ENCODE measurements at places on chromosomes 7 and 10.

DNA sequence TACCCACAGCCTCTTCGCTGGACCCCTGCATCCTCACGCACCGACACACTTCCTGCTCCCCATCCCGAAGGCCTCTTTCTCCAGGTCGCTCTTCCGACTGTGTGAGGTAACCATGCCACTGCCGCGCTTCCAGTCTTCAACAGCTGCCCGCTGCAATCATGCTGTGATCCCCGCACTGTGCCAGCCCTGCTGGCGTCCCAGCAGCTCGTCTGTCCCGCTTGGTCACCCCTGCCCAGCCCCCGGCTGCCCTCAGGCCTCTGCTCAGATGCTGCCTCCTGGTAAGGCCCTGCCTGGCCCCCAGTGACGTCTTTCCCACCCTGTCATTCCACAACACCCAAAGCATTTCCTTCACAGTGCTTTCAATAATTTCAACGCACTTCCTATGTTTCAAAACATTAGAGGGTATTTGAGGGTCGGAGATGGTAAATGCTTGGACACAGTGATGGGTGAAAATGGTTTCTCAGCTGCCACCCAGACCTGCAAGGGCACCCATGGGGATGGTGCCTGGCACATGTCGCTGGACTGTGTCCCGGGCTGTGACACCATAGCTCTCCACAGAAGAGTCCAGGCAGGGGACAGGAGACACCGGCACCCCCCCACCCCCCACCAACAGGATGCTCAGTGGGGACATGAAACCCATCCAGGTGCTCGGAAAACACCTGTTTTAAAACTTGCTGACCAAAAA lies 125.2 kb downstream of the MAD1L1 start:
- no peaks in the 10 kb centered on the region for H3K36me3 ChIP-seq
- H3K4me3 ChIP-seq = no peak overlapping the region
- no peak overlapping the region for H3K27ac ChIP-seq
- DNase-seq = no peak

- no peak overlapping the region for H3K4me3 ChIP-seq
- no peaks in the 10 kb centered on the region for H3K4me1 ChIP-seq
- no peak for DNase-seq
- no peaks in the 10 kb centered on the region for H3K27me3 ChIP-seq
- H3K27ac ChIP-seq = no peak overlapping the region
- H3K36me3 ChIP-seq = no peaks in the 10 kb centered on the region
These were observed 672.3 kb downstream of the TNS3 start for GRCh38 chr7:46909601-46910051.

- H3K4me1 ChIP-seq = peaks cover 3% of the 10 kb centered on the region
- H3K4me3 ChIP-seq = no peak overlapping the region
- peak; percentile 60 for DNase-seq
These were observed 173.6 kb downstream of the SH3PXD2A start for GRCh38 chr10:103681617-103682399.

GRCh38 chr10:89556600-89556999 lies 21.2 kb upstream of the SLC16A12 start:
- no peak for DNase-seq
- no peaks in the 10 kb centered on the region for H3K4me1 ChIP-seq
- H3K36me3 ChIP-seq = no peaks in the 10 kb centered on the region
- no peak overlapping the region for H3K27ac ChIP-seq
- no peaks in the 10 kb centered on the region for H3K27me3 ChIP-seq

DNA sequence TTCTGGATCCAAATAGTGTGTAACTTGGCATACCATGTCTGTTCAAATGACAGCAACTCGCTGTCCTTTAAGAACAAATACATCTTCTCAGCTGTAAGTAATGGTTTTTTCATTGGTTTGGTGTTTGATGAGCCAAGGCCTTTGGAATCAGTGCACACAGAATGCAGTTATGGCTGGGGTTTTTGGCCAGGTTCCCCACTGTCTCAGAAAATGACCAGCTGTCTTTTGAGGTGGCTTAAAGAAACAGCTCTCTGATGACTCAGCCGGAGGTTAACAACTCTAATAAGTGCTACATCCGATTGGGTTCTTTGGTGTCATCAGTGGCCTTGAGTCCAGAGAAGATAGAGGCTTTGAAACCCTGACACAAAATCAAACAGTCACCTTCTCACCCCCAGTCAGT lies 688.4 kb downstream of the REEP3 start:
- H3K27ac ChIP-seq = no peak overlapping the region
- no peak for DNase-seq

Measured in tibial artery (tissue), 4 donors.